ENCODE measurements at places on chromosomes 6 and 20.

GRCh38 chr6:159914565-159914923 is 23.8 kb downstream of the MAS1 start:
- DNase-seq = no peak

DNA sequence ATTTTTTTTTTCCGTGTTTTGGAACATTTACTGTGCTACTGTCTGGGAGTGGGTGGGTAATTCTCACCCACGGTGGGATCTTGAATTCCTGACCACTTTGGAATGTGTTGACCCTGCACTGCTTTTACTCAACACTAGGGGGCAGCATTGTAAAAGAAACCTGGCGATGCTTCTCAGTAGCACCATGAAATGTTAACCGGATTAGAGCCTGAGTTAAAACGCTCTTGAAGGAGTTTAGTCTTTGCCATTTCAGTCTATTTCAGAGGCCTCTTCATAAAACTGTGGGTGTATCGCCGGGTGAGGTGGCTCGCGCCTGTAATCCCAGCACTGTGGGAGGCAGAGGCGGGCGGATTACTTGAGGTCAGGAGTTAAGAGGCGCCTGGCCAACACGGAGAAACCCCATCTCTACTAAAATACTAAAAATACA is 114.4 kb upstream of the PRND start:
- DNase-seq = peak; percentile 87

DNA sequence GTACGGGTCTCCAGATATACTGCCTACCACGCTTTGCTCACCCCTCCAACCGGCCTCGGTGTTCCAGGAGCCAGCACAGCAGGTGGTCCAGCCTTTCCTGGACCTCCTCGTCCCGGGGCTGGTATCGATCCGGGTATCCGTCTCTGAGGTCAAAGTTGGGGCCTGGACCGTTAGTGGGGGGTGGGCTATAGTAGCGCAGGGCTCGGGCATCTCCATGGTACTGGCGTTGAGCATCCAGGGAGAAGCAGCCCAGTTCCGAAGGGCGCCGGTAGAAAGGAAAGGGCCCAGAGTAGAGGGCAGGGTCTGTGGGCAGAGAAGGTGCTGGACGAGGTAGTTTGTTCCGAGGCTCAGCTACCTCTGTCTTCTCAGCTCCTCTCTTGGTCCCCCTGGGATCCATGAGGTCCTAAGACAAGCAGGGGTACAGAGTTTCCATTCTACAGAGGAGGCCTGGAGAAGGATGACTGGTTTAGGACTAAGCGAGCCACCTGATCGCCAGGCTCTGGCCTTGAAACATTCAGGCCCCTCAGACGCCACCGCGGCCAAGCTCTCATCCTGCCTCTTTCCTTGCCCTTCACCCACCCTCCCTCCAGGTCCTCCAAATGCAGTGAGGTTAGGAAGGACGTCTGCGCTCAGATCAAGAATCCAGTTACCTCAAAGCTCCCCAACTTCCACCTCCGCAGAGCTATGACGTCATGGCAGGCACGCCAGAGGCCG is 502 bp downstream of the DXO start:
- DNase-seq = no peak

DNA sequence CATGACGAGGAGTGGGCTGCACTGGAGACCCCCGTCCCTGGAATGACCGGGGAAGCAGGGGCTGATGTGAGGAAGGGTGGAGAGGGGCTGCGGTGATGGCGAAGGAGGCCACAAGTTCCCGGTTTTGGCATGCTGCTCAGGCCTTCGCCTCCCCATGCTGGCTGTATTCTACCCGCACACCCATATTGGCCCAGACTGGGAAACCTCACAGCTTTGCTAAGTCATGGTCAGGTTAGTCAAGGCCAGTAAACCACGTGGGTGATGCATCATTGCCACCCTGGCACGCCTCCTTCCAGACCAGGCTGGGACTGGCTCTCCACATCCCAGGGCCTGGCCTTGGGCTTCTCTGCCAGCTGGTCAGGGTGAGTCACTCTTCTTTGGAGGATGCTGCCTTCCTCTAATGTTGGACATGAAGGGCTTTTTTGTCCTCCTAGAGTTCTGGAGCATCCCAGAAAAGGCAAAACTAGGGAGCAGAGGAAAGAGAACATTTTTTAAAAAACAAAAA is 53.8 kb downstream of the PCNA start:
- no peak for DNase-seq

- peak; percentile 63 for DNase-seq
These were observed 117.1 kb upstream of the EEF1E1 start for GRCh38 chr6:8219352-8219943.

DNA sequence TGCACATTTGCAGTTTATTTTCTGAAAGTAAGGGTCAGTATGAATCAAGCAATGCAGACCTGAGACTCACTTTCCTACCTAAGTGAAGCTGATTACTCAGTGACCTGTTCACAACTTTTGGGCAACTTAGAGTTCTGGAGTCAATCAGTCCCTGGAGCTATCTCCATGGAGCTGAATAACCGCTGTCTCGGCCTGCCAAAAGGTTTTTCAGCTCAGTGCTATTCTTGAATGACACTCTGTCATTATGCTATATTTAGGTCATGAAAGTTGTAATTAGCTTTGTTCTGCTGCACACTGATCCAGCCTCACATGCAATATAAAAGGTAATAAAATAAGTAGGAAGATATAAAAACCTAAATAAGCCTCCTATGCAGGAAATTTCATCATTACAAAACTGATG is 356.0 kb downstream of the BMP2 start:
- DNase-seq = no peak

- no peak for DNase-seq
These were observed 5.7 kb downstream of the EDN3 start for GRCh38 chr20:59305908-59306655.

DNA sequence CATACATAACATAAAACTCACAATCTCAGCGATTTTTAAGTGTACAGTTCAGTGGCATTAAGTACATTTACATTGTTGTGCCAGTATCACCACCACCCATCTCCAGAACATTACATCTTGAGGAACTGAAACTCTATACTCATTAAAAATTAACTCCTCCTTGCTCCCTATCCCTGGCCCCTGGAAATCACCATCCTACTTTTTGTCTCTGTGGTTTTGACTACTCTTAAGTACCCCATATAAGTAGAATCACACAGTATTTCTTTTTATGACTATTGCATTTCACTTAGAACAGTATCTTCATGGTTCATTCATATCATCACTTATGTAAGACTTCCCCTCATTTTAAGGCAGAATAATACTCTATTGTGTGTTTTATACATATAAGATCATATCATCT is 1108.1 kb downstream of the GRIK2 start:
- DNase-seq = no peak

DNA sequence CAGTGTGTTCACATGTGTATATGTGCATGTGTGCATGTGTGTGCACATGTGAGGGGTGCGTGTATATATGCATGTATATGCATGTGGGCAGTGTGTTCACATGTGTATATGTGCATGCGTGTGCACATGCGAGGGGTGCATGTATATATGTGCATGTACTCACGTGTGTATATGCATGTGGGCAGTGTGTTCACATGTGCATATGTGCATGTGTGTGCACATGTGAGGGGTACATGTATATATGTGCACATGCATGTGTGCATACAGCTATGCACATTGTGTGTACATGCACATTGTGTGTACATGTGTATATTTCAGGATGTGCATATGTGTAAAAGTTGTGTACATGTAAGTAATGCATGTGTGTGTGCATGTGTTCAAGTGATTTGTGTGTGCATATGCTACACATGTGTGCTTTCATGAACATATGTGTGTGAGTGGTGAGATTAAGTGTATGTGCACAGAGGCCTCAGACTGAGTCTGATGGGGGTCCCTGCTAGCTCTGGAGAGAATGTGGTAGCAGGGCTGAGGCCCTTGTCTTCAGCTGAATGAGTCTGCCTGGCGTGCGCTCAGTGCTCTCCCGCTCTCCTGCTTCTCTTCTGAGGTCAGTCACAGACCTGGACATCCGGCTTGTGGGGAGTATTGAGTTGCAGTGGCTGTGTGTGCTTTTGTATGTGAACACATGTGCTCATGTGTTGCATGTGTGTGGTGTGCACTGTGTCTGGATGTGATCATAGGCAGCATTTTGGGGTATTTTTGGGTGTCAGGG is 19.9 kb upstream of the MYT1 start:
- no peak for DNase-seq

DNA sequence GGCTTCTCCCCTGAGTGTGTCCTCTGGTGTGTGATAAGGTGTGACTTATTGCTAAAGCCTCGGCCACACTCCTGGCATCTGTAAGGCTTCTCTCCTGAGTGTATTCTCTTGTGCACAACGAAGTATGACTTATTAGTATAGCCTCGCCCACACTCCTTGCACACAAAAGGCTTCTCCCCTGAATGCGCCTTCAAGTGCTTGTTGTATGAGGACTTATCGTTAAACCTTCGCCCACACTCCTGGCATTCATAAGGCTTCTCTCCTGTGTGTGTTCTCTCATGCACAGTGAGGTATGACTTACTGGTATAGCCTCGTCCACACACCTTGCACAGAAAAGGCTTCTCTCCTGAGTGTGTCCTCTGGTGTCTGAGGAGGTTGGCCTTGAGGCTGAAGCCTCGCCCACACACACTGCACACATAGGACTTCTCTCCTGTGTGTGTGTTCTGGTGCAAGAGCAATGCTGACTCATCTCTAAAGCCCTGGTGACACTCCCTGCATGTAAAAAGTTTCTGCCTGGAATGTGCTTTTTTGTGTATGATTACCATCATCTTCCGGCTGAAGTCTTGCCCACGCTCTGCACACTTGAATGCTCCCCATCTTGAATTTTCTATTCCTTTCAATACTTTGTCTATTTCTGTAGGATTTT is 20.4 kb downstream of the ZNF337 start:
- no peak for DNase-seq

DNA sequence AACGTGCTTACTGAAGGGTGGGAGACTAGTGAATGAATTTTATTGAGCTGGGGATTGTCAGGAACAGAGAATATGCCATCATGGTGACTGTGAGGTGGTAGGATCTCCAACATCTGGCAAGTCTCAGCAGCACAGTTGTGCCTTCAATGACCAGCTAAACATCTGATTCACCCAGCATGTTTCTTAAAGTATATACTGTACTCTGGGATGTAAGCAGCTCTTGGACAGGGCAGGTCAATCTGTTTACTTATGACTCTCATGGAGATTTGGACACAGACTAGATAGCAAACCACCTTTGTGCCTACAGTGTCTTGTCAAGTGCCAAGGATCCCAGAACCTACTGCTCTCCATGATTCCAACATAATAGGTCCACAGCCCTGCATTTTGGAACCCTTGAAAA is 801.0 kb upstream of the CITED2 start:
- DNase-seq = no peak

GRCh38 chr20:24118441-24119175 is 130.0 kb upstream of the GGTLC1 start:
- DNase-seq = peak; percentile 59

DNA sequence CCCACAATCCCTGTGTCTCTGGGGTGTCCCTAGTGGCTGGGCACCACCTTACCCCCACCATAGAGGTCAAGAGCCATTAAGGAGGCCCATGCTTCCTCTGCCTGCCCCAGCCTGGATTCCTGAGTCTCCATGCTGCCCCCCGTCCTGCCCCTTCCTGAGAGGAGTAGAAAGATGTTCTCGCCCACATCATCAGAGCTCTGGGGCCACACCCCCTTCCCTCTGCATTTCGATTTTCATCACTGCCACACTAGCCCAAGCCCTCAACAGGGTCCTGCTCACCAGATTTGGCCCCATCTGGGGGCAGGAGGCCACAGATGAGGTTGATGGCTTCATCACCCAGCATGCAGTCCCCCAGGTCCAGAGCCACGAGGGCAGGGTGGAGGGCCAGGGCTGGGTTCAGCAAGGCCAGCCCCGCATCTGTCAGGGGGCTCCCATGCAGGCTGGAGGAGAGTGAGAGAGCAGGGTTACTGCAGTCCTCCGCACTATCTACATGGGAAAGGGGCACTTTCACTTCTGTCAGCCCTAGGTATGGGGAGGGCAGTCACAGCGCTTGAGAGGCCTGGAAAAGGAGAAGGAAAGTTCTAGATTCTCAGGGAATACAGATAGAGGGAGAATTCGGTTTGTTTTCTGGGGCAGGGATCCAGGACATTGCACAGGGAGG is 1.5 kb downstream of the LRRC73 start:
- no peak for DNase-seq

GRCh38 chr6:85465762-85466161 is 15.9 kb downstream of the NT5E start:
- DNase-seq = no peak
